ENCODE measurements at places on chromosomes 5 and 9. TPM values are rescaled to one million over a fixed set of nuclear protein-coding genes. Genes with fewer than 3 reads are reported as not detected.

CKMT2 gene
- total RNA-seq = not detected

ITK gene
- total RNA-seq = 0.11 TPM

SPRY4 gene
- 12.8 TPM for total RNA-seq

GRM6 gene
- not detected for total RNA-seq

SOWAHA gene
- total RNA-seq = not detected

PRRT1B gene
- not detected for total RNA-seq

SPINK1 gene
- not detected for total RNA-seq

PNPLA7 gene
- 0.89 TPM for total RNA-seq

PCDHB12 gene
- 2.9 TPM for total RNA-seq

CAST gene
- total RNA-seq = 179 TPM

ZBTB34 gene
- total RNA-seq = 7.5 TPM

Data from GM23248 (cell line).